ENCODE measurements at places on chromosomes 13 and 19. TPM values are rescaled to one million over a fixed set of nuclear protein-coding genes. Genes with fewer than 3 reads are reported as not detected.

PDE4A gene
- 17.6 TPM for total RNA-seq

CA11 gene
- total RNA-seq = 3.8 TPM

DNA sequence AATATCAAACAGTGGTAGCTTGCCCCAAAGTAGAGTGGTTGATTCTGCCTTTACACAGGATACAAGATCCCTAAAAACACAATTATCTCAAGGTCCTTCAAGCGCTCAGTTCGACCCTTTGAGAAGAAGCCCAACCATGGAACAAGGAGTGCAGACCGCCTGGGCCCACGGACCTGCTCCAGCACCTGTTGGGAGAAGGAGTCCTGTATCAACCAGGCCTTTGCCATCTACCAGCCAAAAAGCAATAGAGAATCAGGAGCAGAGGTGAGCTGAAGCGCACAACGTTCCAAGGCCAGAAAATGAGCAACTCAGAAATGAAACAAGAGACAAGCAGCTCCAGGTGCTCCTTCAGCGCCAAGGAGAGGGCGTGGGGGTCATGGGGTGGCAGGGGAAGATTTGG, 6.3 kb upstream of the LILRB3 start:
- no peak for DNase-seq

ZNF730 gene
- total RNA-seq = 0.42 TPM

GRCh38 chr19:55440411-55441105, 2.5 kb downstream of the SHISA7 start:
- DNase-seq = no peak

DNA sequence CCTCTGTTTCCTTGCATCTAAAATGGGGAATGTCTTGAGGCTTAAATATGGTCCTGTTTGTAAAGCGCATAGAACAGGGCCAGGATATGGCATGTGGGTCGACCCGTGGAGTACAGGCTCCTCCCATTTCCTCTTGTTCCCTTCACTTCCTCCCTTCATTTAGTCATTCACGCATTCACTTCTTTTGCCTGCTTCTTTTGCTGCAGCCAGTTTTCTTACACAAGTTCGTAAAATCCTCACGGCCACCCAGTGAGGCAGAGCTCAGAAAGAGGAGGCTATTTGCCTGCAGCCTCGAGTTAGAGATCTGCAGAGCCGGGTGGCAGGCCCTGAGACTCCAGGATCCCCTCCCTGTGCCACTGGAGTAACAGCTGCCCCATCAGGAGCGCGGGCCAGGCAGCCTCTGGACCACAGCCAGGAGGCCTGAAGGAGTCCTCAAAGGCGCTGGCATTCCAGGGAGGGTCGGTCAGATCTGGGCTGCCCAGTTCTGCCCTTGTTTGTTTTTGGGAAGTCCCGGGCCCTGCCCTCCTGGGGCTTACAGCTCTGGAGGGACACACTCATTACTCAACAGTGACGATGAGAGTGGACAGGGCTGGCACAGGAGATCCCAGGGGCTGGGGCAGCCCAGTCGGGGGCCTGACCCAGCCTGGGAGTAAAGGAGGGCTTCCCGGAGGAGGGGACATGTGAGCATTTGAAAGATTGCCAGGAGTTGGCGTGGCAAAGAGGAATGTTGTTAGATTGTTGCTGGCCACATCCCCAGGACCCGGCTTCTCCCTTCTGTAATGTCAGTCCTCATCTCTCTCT, 4.6 kb downstream of the PPP5C start:
- peak; percentile 48 for DNase-seq

All from heart right ventricle (tissue), 16 donors.